ENCODE measurements at places on chromosomes 2 and 18.

DNA sequence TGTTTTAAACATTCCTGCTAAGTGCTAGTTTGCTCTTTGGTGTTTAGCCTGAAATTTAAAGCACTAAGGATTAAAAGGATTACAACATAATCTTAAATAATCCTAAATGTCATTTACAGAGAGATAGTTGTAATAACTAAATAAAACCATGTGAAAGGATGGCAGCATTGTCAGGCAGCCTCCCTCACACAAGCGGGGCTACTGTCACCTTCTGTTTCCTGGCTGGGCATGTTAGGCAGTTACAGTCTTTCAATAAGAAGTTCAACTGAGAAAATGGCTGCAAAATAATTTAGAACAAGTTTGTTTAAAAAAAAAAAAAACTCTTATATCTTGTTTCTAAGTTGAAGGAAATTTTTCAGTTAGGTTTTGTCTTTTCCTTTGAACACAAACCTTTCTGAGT, 124.9 kb downstream of the ARHGAP15 start:
- no peak for DNase-seq

DNA sequence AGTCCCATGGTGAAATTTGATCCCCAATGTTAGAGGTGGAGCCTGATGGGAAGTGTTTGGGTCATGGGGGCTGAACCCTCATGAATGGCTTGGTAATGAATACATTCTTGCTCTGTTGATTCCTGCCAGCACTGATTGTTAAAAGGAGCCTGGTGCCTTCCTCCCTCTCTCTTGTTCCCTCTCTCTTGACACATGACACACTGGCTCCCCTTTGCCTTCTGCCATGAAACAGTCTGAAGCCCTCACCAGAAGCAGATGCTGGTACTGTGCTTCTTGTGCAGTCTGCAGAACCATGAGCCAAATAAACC, 30.6 kb upstream of the EPC2 start:
- DNase-seq = no peak

DNA sequence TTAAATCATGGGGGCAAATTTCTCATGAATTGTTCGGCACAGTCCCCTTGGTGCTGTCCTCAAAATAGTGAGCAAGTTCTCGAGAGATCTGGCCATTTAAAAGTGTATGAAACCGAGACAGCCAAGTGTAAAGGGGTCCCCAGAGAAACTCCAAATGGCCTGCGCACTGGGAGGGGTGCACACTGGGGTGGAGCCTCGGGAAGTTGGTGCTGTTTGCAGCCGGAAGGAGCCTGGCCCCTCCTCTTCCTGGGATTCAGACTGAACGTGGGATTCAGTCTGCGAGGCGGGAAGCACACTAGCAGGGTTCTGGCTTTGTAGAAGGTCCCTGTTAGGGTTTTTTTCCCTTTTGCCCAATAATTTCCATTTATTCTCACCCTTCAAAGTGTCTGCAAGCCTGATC, 48.8 kb downstream of the RABL2A start:
- no peak for DNase-seq

GRCh38 chr2:14398641-14399040, 233.9 kb upstream of the LRATD1 start:
- no peak for DNase-seq

DNA sequence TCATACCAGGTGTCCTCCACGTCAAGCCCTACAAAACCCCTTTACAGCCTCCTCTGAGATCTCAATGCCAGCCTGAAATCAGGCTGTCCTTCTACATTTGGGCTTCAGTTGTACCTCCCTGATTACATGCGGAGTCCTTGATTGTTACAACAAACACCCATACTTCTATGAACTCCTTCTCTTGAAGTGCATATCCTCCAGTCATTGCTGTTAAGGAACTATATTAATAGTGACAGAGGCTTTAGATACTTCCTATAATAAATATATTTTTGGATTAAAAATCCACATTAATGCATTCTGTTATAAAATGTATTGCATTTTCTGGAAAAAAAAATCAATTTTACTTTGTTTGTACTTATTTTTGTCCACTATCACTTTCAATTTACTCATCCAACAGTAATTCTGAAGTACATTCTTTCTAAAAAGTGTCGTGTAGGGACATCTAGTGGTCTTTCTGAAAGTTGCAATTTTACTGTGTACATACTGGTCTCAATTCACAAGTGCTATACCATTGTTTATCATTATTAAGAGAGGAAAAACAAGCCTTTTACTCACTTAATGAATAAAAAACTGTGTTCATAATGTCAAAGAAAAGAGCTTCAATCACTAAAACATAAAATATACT, 316.4 kb downstream of the DSEL start:
- peak; percentile 27 for DNase-seq

GRCh38 chr2:217970206-217970605, 32.6 kb downstream of the TNS1 start:
- no peak for DNase-seq

- DNase-seq = no peak
Measured at GRCh38 chr2:39409697-39410389, 27.2 kb downstream of the MAP4K3 start.

GRCh38 chr2:214630402-214631045, 179.0 kb downstream of the BARD1 start:
- DNase-seq = no peak

GRCh38 chr2:134398300-134398699, 144.4 kb downstream of the MGAT5 start:
- no peak for DNase-seq

DNA sequence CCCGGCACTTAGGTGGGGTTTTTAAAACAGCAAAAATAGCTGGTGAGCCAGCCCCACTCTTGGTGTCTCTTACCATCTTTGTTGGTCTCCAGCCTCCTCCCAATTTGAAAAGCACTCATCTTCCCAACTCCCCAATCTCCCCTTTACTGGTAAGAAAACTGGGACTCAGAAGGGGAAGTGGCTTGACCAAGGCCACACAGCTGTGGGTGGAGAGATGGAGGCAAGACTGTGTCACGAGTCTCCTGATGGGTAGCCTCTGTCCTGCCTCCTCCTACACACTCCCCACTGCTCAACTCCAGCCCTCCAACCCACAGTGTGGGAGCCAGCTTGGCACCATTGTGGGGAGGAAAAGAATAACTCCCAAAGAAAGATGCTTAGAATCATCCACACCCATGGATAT, 140.4 kb downstream of the SMAD2 start:
- DNase-seq = no peak

DNA sequence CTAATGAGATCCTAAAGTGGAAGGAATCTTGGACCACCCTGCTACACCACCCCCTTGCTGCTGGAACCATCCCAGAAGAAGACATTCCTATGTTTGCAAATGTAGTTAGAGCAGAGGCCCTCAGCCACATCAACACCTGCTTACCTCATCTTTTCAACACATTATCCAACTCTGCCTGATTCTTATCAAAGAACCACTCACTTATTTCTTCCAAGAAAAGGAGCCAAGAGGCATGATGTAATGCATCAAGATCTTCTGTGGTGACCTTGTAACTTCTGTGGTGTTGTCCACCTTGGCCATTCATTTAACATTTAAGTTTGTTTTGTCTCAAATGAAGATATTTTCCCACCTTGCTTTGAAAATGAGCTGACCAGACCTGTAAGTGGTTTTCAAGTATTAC, 338.1 kb downstream of the CTNNA2 start:
- DNase-seq = no peak

GRCh38 chr2:66305718-66306117, 129.2 kb upstream of the MEIS1 start:
- DNase-seq = no peak

GRCh38 chr18:27428120-27428519, 243.0 kb upstream of the CHST9 start:
- no peak for DNase-seq

GRCh38 chr2:165687426-165688002, 106.5 kb downstream of the GALNT3 start:
- DNase-seq = no peak

GRCh38 chr2:50006327-50006726, 852.0 kb upstream of the FSHR start:
- no peak for DNase-seq

DNA sequence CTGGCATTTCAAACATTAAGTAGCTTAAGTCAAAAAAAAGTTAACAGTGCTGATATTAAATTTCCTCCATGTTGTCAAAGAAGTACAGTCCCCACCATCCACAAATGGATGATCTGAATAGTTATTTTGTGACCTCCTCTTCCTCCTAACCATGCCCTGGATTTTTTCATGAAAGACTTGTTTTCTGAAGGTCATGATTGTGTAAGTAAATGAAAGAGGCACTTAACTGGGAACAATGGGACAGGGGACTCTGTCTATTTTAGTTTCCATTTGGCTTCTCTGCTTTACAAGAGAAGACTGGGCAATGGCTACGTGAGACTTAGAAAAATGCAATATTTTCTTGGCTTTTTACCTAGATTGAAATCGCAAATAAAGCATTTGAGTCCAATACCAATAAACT, 32.2 kb downstream of the PECR start:
- DNase-seq = no peak

- no peak for DNase-seq
Measured at GRCh38 chr2:159124441-159124911, 156.0 kb downstream of the TANC1 start.

DNA sequence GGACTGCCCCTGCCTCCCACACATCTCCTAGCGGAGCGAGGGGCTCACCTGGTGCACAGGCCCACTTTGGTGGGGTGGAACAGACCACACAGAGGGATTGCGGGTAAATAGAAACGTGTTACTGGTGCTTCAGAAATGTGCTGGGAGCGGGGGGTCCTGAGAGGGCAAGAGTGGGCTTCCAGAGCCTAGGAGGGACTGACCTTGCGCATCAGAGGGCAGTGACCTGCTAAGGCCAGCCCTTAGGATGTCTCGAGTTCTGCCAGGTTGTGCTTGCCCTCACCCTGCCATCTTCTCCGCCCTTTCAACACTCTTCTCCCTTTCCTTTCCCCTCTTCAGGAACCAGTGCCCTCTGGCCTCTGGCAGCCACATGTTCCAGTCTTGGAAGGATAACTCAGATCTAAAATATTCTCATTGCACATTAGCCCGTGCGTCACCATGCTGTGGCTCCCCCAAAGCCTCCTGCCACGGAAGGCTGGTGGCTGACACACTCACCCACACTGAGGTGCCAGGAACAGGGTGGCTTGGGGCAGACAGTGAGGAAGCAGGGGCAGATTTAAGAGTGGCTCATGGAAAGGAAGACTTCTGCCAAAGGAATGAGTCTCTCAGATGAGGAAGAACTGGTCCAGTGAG, 89.6 kb downstream of the MCFD2 start:
- DNase-seq = no peak

Data from GM10248 (cell line).